NCI-H2227 treated with DMSO at 0.1 percent for 48 hours (cell line): ENCODE measurements at places on chromosomes 1 and 21.
A peak's percentile ranks its signal among the peaks of the same experiment; 100 is the strongest.

- DNase-seq: peak; percentile 60
Observed at GRCh38 chr1:74467786-74468377, 44.5 kb downstream of the LRRC53 start.

DNA sequence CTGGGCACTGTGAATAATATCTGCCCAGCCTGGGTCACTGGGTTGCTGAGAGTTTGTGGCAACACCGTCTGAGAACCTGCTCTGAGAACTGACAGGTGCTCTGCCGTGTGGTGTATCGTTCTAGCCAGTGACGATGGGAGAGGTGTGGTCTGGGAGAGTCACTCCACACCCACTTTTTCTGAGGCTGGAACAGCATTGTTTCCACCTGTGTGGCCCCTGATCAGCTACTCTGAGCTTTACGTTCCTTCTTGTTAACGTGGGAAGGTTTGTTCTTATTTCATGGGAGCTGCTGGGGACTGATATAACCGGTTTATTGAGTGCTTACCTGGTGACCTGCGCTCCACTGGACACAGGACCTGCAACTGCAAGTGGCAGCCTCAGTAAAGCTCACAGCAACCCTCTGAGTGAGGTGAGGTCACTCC lies 34.8 kb upstream of the TENT5C start:
- DNase-seq: no peak

- no peak for DNase-seq
Observed at GRCh38 chr21:35404247-35404646, 355.1 kb upstream of the RUNX1 start.

DNA sequence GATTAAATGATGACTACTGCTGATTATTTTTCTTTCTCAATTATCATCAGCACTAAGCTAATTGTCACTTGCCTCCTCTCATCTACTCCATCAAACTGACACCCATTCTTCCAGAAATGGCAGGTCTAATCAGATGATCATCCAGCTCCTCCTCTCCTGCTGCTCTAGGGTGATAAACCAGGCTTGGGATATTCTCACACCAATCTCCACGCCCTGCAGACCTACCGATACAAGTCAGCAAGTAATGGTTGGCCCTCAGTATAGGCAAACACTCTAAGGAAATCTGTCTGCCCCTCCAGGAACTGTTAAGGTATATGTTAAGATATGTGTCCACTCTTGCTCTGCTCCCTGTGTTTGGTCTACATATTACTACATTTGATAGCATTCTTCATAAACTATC lies 36.3 kb upstream of the C1orf21 start:
- DNase-seq: no peak

- DNase-seq: no peak
Observed at GRCh38 chr1:77048615-77049005, 170.6 kb downstream of the PIGK start.

- DNase-seq: no peak
Observed at GRCh38 chr1:226542623-226543103, 5.9 kb upstream of the STUM start.
